ENCODE measurements at places on chromosomes 6 and 20.

DNA sequence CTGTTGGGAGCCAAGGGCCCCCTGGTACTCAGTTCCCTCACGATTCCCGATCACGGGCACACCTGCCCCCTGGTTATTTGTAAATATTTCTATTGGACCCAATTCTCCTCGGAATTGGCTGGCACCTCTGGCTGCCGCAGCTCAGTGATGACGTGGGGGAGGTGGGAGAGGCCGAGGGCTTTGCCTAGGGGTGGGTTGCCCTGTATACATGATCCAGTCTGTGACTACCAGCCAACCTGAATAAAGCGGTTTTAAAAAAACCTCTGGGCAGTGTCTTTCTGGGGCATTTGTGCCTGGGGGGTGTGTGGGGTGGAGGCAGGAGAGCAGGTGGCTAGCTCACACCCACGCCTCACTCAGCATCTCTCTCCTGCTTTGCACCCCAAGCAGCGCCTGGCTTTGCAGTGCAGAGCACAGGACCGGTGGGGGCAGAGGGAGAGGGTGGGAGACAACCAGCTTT, 42.2 kb downstream of the VSTM2L start:
- DNase-seq, result no peak

- no peak for DNase-seq
Measured at GRCh38 chr6:116406678-116407345, 36.1 kb downstream of the DSE start.

GRCh38 chr6:99016355-99016754, 68.6 kb upstream of the FBXL4 start:
- DNase-seq, result no peak

- DNase-seq, result no peak
Measured at GRCh38 chr6:1716396-1716795, 106.7 kb downstream of the FOXC1 start.

GRCh38 chr20:12467758-12468157, 541.0 kb upstream of the SPTLC3 start:
- DNase-seq, result no peak

- no peak for DNase-seq
Measured at GRCh38 chr6:103879800-103880199, 979.9 kb downstream of the HACE1 start.

- no peak for DNase-seq
Measured at GRCh38 chr6:122869437-122870024, 80.5 kb downstream of the SMPDL3A start.

DNA sequence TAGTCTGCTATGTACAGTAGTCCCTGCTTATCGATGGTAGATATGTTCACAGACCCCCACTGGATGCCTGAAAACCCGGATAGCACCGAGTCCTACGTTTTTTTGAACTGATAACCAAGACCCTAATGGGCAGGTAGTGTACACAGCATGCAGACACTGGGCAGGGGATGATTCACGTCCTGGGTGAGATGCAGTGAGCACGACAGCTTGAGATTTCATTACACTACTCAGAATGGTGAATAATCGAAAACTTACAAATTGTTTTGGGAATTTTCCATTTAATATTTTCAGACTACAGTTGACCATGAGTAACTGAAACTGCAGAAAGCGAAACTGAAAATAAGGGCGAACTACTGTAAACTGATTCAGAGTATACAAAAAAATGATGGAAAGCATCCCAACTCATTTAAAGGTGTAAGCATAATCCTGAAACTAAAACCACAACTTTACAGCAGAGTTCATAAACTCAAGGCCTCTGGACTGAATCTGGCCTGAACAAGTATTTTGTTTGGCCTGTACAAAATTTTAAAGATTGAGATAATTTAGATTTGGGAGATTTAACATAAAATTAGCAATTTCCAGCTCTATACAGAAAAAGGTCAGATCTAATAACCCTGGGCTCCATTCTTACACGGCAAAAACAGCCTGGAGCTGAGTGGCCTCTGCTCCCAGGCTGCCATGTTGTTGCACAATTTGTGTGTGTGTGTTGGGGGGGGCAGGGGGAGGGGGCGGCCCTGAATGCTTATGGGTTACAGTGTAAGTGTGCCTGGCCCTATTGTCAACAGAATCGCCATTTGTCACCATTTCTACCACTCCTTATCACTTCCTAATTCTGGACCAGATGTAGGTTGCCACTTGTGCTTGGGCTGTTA, 34.9 kb downstream of the RNF24 start:
- DNase-seq, result no peak

DNA sequence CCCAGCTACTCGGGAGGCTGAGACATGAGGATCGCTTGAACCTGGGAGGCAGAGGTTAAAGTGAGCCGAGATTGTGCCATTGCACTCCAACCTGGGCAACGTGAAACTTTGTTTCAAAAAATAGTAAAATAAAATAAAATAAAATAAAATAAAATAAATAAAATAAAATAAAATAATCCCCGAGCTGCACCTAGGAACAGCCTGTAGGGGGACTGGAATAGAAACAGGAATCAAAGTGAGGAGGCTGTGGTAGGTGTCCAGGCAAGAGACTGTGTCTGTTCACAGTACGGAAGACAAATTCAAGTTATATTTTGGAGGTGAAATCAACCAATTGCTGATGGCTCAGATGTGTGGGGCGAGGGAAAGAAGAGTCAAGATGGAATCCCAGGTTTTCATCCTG, 86.2 kb downstream of the KCNB1 start:
- no peak for DNase-seq

GRCh38 chr6:73203098-73203497, 22.2 kb downstream of the KHDC1L start:
- DNase-seq, result no peak

DNA sequence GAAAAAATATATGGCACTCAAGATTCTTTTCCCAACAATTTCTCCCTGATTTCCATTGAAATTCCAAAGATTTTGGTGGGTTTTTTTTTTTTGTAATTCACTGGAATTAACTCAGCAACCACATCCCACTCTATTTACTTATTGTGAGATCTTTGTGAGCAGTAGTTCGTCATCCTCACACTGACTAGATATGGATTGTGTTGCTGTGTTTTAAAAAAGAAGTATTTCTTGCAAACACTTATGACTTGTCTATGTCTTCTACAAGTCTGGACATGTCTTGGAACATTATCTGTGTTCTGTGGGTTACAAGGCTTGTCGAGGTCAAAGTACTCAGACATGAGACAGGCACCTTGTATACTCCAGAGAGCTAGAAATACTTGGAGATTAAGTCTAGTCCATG, 7.3 kb upstream of the TENT5A start:
- DNase-seq, result no peak

DNA sequence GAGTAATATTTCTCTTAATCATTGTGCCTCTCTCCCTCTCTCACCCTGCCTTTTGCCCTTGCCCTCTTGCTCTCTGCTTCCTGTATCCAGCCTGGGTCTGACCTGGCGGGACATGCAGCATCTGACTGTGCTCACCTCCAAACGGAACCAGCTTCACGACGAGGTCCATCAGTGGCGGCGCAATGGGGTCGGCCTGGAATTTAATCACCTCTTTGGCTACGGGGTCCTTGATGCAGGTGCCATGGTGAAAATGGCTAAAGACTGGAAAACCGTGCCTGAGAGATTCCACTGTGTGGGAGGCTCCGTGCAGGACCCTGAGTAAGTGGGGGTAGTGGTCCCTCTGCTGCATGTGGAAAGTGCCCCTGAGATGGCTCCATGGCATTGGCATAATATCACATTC, 65.9 kb downstream of the BFSP1 start:
- DNase-seq, result no peak

DNA sequence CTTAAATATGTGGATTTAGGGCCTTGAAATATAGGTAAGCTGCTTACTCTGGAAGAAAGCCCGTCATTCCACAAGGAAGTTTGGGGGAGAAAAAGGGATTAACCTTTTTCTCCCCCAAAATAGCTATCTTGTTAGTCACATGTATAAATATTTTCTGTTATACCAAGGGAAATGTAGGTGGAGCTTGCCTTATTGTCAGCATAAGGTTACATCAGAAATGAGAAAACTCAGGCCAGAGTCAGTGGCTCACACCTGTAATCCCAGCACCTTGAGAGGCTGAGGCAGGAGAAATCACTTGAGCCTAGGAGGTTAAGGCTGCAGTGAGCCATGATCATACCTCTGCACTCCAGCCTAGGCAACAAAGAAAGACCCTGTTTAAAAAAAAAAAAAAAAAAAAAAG, 129.9 kb downstream of the LRFN2 start:
- DNase-seq, result no peak

GRCh38 chr6:21158873-21159272, 434.7 kb upstream of the SOX4 start:
- DNase-seq, result no peak

DNA sequence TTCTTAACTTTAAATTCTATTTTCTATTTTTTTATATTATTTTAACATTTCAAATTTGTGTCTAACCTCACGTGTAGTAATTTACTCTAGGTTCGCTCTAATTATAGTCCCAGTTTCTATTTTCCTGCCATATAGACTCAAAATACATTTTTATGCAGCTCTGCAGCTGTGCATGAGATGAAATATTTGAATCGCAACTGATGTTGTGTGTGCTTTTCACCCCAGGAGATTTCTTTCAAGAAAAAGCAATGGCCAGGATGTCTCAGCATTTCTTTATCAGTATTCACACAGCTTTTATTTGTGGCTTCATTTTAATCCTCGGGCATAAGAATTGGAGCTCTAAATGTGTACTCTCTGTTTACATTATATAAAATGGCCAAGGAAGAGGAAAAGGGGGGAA, 157.6 kb downstream of the HDGFL1 start:
- no peak for DNase-seq

- DNase-seq, result no peak
Measured at GRCh38 chr20:50048420-50049166, 64.4 kb downstream of the UBE2V1 start.

DNA sequence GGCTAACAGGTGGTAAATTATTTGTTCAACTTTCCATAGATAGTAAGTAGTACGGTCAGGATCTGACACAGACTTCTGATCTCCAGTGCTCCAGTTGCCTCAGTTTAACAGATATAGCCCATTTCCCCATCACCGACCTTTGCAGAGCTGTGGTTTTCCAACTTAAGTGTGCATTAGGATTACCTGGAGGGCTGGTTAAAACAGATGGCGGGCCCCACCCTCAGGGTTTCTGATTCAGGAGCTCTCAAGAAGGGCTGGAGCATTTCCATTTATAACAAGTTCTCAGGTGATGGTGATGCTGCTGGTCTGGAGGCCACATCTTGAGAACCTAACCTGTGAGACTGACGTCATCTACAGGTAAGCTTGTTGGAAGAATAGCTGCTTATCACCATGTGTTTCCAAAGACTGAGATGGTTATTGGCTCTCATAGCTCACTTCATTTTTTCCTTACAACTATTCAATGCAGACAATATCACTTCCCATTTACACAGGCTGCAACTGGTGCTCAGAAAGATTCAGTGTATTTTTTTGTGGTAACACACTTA, 360.1 kb upstream of the CHD6 start:
- no peak for DNase-seq

- DNase-seq, result no peak
Measured at GRCh38 chr6:134967711-134968110, 17.8 kb upstream of the ALDH8A1 start.

DNA sequence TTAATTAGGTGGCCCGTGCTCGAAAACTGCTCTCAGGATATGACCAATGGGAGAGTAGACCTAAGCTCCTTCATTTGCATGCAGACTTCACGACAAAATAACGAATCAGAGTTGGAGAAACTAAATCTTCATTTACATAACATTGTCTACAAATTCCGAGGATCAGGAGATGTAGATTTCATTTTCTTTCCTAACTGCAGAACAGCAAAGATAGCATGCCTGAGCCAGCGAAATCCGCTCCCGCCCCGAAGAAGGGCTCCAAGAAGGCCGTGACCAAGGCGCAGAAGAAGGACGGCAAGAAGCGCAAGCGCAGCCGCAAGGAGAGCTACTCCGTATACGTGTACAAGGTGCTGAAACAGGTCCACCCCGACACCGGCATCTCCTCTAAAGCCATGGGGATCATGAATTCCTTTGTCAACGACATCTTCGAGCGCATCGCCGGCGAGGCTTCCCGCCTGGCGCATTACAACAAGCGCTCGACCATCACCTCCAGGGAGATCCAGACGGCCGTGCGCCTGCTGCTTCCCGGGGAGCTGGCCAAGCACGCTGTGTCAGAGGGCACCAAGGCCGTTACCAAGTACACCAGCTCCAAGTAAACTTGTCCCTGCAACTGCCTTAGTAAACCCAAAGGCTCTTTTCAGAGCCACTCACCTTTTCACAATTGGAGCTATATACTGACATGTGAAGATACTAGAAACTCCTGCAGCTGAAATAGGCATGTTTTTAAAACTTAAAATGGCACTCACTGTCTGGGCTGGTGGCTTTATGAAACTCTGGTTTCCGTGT, 96.5 kb downstream of the HFE start:
- no peak for DNase-seq

GRCh38 chr6:6591778-6592465, 3.4 kb downstream of the LY86 start:
- DNase-seq, result no peak

GRCh38 chr20:48374991-48375595, 452.7 kb downstream of the PREX1 start:
- DNase-seq, result no peak

- no peak for DNase-seq
Measured at GRCh38 chr6:146029573-146030184, 817 bp downstream of the GRM1 start.

DNA sequence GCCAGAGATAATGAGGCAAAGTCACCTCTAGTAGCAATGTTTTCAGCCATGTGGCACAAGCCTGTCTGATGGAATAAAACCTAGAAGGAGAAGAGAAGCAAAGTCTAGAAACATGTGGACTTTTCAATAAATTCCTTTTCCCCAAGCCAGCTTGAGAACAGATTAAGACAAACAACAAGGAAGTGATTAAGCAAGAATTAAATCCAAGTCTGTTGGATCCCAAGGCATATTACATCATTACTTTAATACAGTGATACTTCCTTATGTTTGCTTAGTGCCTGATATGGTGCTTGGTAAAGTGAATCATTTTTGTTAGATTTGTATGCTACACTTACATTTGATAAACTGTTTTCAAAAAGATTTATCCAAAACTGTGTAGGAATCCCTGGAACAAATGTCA, 260.3 kb upstream of the FAM83B start:
- DNase-seq, result no peak

Data from stimulated activated CD4-positive, alpha-beta T cell treated with anti-CD3 and anti-CD28 coated beads, TNF-alpha, amount 100 ng/mL, for 1 hour (primary cell).